H9 (cell line): ENCODE measurements at places on chromosomes 7 and 10.

DNA sequence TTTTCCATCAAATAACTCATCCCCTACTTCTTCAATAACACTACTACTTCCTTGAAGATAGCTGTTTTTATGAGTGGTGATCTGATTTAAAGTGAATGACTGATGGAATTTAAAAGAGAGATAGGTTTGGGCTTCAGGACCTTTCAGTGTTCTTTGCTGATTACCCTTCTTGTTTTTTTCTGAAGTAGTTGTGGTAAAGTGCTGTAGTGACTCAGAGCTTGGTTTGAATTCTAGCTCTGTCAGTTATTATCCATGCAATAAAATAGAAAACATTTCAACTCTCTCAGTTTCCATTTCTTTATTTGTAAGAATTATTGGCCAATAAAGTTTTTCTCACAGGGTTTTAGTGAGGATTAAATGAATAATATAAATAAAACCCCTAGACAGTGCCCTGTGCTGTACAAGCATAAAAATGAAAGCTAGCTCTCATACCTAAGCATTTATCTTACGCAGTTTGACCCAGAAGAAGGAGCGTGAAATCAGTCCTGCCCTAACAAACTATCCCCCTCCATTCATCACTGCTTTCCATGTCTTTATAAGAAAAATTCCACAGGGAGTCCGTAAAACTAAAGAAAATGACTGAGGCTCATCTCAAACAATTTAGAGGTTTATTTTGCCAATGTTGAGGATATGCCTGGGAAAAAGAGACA is 25.1 kb upstream of the AKAP9 start:
- no peak for DNase-seq

GRCh38 chr10:18554479-18554878 is 96.9 kb downstream of the NSUN6 start:
- no peak for DNase-seq

- DNase-seq = no peak
These were observed 1.4 kb downstream of the SUPV3L1 start for GRCh38 chr10:69181433-69181832.

GRCh38 chr10:33893506-33893905 is 559.0 kb upstream of the NRP1 start:
- no peak for DNase-seq

GRCh38 chr10:96614515-96614914 is 27.7 kb upstream of the TM9SF3 start:
- DNase-seq = no peak

DNA sequence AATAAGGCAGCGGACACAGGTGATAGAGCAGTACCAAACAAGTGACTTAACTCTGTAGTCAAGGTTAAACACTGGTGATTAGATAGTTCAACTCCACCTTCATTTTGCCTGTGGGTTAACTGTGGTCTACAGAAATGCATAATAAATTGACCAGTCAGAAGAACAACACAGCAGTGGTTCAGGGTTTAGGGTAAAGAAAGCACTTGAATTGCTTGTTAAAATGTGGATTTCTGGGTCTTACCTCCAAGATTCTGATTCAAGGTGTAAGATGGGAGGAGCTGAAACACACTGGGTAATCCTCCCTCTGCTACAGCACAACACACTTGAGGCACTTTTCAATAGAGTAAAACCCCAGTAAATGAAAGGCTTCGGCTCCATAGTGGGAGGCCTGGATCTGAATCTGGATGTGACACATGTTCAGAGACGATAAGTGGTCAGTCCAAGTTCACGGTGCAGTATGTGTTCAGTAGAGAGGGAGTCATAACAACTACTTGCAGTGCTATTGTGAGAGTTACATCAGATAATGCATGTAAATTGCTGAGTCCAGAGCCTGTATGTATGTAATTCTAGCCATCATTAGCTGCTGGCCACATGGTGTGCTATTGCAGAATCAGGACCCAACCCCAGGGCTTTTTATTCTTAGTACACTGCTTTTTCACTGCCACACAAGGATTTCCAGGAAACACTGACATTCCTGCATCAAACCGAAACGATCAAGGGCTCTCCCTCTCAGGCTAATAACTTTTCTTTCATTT is 141.7 kb downstream of the SORCS1 start:
- DNase-seq = no peak

- no peak for DNase-seq
These were observed 50.7 kb upstream of the PRKG1 start for GRCh38 chr10:51023636-51024035.

GRCh38 chr7:30780941-30781340 is 9.7 kb downstream of the MINDY4 start:
- no peak for DNase-seq

GRCh38 chr10:75367021-75367487 is 34.5 kb downstream of the ZNF503 start:
- DNase-seq = no peak

GRCh38 chr10:49446031-49446430 is 50.1 kb upstream of the DRGX start:
- no peak for DNase-seq
